Calu3 (cell line): ENCODE measurements at places on chromosomes 2 and 18. TPM values are rescaled to one million over a fixed set of nuclear protein-coding genes. Genes with fewer than 3 reads are reported as not detected.
A peak's percentile ranks its signal among the peaks of the same experiment; 100 is the strongest.

DNA sequence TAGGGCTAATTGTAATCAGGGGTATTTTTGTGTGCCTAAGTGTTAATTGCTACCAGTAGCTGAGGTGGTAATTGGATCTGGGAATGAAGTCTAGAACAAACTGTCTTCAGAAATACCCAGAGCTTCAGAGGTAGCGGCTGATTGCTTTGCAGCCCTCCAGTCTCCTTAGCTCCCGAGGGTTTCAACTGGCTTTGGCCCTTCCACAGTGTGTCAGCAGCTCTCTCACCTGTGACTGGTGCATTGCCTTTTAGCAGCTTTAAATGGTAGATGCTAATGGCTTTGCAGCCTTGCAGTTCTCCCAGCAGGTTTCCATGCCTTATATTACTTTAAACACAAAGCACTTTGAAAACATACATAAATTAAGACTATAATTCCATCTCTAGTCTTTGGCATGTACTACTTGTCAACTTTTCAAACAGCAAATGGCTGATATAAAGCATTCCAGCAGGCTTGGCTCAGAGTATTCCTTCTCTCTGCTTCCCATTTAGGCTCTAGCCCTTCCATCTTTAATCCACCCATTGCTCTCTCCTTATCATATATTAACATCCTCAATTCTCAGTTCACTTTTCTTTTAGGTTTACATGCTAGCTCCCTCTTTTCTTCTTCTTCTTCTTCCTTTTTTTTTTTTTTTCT lies 156.4 kb upstream of the GALNT13 start:
- no peak overlapping the region for H3K4me3 ChIP-seq
- no peaks in the 10 kb centered on the region for H3K27me3 ChIP-seq
- H3K36me3 ChIP-seq, result no peaks in the 10 kb centered on the region

GRCh38 chr2:84900971-84901370 lies 4.5 kb upstream of the TMSB10 start:
- H3K36me3 ChIP-seq, result peaks cover 16% of the 10 kb centered on the region
- H3K27ac ChIP-seq, result no peak overlapping the region
- H3K4me3 ChIP-seq, result no peak overlapping the region
- H3K4me1 ChIP-seq, result peaks cover 19% of the 10 kb centered on the region
- DNase-seq, result no peak
- H3K27me3 ChIP-seq, result no peaks in the 10 kb centered on the region

The PLA2R1 gene
- 5.1 and 5.8 TPM in 2 replicates for total RNA-seq

DNA sequence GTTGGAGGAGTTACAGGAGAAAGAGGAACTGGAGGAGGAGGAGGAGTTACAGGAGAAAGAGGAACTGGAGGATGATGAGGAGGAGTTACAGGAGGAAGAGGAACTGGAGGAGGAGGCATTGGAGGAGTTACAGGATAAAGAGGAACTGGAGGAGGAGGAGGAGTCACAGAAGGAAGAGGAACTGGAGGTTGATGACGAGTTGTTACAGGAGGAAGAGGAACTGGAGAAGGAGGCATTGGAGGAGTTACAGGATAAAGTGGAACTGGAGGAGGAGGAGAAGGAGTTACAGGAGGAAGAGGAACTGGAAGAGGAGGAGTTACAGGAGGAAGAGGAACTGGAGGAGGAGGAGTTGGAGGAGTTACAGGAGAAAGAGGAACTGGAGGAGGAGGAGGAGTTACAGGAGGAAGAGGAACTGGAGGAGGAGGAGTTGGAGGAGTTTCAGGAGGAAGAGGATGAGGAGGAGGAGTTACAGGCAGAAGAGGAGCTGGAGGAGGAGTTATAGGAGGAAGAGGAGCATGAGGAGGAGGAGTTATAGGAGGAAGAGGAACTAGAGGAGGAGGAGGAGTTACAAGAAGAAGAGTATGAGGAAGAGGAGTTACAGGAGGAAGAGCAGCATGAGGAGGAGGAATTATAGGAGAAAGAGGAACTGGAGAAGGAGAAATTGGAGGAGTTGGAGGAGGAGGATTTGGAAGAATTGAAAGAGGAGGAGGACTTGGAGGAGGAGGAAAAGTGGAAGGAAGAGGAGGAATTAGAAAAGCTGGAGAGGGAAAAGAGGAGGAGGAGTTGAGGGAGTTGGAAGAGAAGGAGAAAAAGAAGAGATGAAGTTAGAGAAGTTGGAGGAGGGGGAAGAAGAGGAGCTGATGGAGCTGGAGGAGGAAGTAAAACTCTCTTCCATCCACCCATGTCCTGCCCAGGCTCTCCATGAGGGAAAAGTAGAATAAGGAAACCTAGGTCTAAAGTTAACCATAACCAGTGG lies 37.2 kb downstream of the CLASP1 start:
- peaks cover 6% of the 10 kb centered on the region for H3K36me3 ChIP-seq
- H3K27ac ChIP-seq, result no peak overlapping the region
- H3K4me3 ChIP-seq, result no peak overlapping the region
- no peaks in the 10 kb centered on the region for H3K4me1 ChIP-seq
- no peaks in the 10 kb centered on the region for H3K27me3 ChIP-seq

DNA sequence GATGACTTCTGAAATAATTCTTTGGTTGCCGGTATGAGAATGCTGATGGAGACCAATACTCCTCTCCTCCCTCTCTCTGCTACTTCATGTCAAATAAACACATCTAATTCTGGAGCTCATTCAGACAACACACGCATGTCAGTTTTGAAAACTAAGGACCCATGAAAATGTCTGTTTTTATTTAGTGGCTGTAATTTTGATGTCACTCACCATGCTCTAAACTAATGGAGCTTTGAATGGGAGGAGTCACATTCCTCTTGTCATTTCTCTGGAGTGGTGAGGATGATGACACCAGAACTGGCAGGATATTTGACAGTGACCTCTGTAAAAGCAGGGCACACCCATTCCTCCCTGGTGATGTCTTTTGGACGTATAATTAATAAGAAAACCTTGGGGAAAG lies 163.0 kb downstream of the PHLPP1 start:
- H3K36me3 ChIP-seq, result no peaks in the 10 kb centered on the region
- peak overlapping the region; percentile 33 for H3K27ac ChIP-seq
- DNase-seq, result no peak
- H3K27me3 ChIP-seq, result no peaks in the 10 kb centered on the region
- peaks cover 69% of the 10 kb centered on the region for H3K4me1 ChIP-seq

DNA sequence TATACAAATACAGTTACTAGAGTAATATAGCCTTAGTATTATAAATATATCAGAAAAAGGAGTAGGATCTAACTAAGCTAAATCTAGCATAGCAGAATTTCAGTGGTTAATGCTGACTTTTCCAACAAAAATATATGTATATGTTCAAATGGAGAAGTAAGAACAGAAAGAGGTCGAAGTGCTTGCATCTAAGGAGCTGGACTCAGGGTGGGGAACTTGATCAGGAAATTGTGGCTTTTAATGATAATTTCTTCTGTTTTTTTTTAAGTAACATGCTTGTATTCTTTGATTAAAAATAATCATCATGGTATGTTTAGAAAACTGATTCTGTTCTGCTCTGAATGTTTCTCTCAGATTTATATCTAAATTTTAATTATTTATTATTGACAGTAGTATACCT lies 327.1 kb downstream of the GALNT13 start:
- no peak for DNase-seq
- H3K27ac ChIP-seq, result no peak overlapping the region
- no peaks in the 10 kb centered on the region for H3K27me3 ChIP-seq
- H3K4me1 ChIP-seq, result peaks cover 11% of the 10 kb centered on the region
- H3K4me3 ChIP-seq, result no peak overlapping the region
- H3K36me3 ChIP-seq, result no peaks in the 10 kb centered on the region

- DNase-seq, result no peak
- no peaks in the 10 kb centered on the region for H3K27me3 ChIP-seq
- H3K4me3 ChIP-seq, result no peak overlapping the region
- H3K27ac ChIP-seq, result no peak overlapping the region
- no peaks in the 10 kb centered on the region for H3K4me1 ChIP-seq
- H3K36me3 ChIP-seq, result no peaks in the 10 kb centered on the region
Observed at GRCh38 chr2:159591221-159591620, 25.1 kb downstream of the BAZ2B start.

The IL36B gene
- total RNA-seq, result not detected in 2 replicates

DNA sequence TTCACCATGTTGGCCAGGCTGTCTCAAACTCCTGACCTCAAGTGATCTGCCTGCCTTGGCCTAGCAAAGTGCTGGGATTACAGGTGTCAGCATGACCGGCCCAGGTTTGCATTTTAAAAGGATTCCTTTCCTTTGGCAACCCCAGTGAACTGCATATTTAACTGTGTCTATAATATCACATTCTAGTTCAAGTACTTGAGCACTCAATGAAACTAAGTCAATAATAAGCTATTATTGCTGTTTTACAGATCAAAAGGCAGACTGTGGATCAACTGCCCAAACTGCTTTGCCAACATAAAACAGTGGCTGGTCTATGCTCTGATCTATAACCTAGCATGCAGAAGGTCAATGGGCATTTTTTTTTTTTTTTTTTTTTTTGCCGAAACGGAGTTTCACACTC lies 144.5 kb downstream of the USP34 start:
- no peak overlapping the region for H3K4me3 ChIP-seq
- no peaks in the 10 kb centered on the region for H3K27me3 ChIP-seq
- peaks cover 37% of the 10 kb centered on the region for H3K36me3 ChIP-seq
- no peak for DNase-seq

DNA sequence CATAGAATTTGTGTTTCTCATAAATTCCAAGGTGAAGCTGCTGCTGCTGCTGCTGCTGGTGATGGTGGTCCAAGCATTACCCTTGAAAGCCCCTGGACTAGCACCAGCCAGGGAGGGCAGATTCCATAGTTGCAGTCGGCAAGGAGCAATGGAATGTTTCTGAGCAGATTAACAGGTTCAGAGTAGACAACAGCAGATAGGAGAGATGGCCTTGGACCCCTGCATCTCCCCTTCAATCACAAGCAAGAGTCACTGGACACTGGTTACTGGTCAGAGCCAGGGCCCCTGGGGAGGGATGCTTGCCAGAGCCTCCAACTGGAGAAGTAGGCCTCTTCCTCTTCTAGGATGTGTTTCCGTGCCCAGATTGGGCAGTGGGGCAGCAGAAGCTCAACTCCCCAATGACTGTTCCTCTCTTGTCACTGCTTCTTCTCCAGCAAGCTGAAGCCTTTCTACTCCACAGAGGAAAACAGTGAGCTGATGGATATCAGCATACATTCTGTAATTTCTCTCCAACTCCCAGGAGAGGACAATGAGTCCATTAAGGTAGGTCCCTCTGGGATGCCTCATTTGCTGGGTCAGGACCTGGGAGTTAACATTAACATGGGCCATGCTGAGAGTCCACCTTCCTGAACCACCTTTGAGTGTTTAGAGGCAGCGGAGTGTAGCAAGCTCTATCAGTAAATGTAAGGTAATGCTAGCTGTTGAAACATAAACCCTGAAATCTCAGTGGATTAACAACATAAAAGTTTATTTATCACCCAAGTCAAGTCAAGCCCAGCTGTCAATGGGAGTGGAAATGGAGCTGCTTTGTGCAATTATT lies 35.3 kb downstream of the MROH2A start:
- H3K27me3 ChIP-seq, result peaks cover 28% of the 10 kb centered on the region
- no peak for DNase-seq
- no peaks in the 10 kb centered on the region for H3K4me1 ChIP-seq

The CFC1B gene
- not detected in 2 replicates for total RNA-seq

DNA sequence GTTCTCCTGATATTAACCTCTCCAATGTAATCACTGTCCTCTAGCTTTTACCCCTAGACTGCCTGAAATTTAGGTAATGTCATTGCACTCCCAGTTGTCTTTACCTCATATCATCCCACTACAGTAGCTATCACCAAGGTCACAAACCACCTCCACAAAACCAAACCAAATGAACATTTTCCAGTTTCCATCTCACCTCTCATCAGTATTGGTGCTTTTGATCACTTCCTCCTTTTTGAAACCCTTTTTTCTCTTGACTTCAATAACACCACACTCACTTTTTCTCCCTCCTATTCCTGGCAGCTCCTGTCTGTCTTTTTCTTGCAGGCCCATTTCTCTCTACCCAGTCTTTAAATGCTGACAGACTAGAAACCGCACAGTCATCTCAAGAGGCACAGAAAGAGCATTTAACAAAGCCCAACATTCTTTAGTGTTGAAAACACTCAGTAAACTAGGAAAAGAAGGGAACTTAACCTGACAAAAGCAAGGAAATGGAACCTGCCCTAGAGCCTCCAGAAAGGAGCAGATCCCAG lies 95.9 kb upstream of the SIX2 start:
- H3K27ac ChIP-seq, result no peak overlapping the region
- H3K27me3 ChIP-seq, result no peaks in the 10 kb centered on the region
- H3K36me3 ChIP-seq, result no peaks in the 10 kb centered on the region
- DNase-seq, result no peak
- no peaks in the 10 kb centered on the region for H3K4me1 ChIP-seq

DNA sequence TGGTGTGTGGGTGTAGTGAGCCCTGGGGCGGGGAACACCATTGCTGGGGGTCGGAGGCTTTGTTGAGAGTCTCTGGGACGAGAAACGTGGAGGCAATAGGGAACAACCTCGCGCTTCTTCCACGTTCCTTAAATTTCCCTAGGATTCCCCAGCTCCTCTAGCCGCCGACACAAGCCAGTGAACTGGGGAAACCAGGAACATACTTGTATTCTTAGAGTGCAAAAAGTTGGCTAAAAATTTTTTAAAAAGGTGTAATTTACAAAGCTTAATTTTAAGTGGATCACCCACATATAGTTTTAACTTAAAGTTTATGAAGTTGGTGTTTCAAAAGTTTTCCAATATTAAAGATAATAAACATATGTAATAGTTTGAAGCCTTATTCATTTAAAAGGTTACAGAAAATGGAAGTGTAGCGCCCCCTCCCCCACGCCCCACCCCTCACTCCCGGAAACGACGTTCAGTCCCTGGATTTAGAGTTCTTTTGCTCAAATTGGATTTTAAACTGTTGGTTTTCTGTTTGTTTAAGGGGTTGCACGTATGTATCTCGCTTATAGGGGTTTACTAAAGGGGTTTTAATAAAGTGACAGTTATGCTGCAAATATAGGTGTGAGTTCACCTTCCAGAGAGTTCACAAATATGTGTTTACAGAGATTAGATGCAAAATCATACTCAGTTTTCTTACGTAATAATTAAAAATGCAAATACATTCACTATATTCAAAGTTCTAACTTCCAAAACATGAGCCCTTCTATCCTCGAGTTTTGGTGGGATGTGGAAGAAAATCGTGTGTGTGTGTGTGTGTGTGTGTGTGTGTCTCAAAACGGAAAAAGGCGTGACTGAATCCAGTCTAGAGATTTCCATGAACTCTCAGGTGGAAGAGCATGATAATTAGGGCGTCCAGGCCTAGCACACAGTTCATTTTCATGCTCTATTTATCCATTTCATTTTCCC lies 872 bp downstream of the DSG2 start:
- peak overlapping the region; percentile 85 for H3K27ac ChIP-seq
- DNase-seq, result no peak
- no peaks in the 10 kb centered on the region for H3K27me3 ChIP-seq
- H3K36me3 ChIP-seq, result peaks cover 30% of the 10 kb centered on the region

DNA sequence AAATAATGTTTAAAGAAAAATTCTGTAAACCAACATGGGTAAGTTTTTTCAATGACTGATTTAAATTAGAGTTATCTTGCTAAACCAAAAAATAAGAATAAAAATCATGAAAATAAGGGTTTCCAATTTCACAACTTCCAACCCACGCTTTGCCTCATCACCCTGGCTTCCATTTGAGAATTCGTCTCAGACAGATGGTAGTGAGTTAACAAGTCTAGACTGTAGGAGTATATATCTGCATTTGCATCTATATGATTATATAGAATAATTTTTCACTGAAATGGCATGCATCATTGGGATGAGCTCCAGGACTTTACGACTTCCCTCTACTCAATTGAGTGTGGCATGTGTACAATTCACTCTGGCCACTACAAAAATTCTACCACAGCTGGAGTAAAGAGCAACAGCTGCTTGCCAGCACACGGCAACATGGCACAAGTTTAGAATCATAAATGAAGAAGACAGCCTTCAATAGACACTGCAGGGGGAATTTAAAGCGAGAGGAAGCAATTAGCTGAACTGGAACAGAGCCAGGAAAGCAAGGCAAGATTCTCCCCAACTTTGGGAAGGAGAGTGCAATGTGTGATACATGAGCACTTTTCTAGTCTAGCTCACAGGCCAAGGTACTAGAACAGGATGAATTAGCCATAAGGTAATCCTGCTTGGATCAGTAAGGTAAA lies 1673.5 kb upstream of the CELF4 start:
- no peak overlapping the region for H3K4me3 ChIP-seq
- H3K4me1 ChIP-seq, result peaks cover 10% of the 10 kb centered on the region
- H3K27me3 ChIP-seq, result no peaks in the 10 kb centered on the region
